ENCODE measurements at places on chromosomes 12 and 14.

GRCh38 chr14:68219407-68219806 is 399.8 kb downstream of the RAD51B start:
- no peak for DNase-seq

GRCh38 chr12:130139567-130140421 is 22.5 kb upstream of the FZD10 start:
- no peak for DNase-seq

GRCh38 chr14:34465069-34465859 is 3.2 kb upstream of the SPTSSA start:
- no peak for DNase-seq

DNA sequence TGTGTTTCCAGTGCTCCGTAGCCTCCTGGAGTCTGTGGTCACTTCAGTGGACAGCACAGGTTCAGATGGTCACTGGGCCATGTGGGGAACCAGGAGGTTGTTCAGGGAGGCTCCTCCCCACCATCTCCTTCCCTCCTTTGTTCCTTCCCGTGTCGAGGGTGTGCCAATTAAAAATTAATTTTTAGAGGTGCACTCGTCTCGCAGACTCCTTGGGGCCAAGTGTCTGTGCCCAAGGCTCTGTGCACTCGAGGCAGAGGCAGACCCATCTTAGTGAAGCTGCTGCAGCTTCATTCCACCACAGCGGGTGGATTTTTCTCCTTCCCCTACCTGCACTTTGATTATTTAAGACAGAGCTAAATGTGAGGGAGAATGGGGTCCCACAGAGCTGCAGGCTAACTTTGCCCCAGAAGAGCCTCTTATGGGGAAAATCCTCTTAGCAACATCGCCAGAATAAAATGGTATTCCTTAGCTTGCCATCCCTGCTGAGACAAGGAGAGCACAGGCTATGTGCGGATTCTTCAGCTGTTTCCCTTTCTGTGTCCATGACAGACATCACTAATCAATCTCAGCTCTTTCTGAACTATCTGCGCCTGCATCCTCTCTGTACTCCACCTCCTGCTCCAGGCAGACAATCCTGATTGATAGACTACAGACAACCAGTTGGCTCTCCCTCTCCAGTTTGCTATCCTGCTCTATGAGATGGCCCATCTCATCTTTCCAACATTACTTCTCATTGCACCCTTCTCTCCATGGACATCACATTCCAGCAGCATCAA is 159.5 kb downstream of the VRK1 start:
- no peak for DNase-seq

GRCh38 chr14:104999361-104999760 is 13.8 kb downstream of the CLBA1 start:
- DNase-seq, result no peak

GRCh38 chr12:33994857-33995808 is 27.2 kb upstream of the ALG10 start:
- no peak for DNase-seq

GRCh38 chr12:79162948-79163347 is 298.4 kb downstream of the SYT1 start:
- DNase-seq, result no peak

Data from GM04503 (cell line).